ENCODE measurements at places on chromosomes 4 and X.

DNA sequence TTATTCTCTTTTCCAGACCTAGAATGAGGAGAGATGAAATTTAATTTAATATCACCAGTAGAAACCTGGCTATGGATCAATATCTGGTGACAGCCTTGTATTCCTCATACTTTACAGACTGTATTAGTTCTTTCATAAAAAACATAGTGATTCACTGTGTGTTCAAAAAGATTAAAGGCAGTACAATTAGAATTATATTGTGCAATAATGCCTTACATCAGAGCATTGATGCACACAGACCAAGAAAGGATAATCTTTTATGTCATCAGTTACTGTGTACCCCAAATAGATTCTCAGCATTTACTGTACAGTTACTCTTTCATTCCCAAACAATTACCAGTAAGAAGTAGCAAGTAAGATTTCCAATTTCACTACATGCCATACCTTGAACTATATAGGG, 260.5 kb upstream of the ANXA10 start:
- DNase-seq = no peak

DNA sequence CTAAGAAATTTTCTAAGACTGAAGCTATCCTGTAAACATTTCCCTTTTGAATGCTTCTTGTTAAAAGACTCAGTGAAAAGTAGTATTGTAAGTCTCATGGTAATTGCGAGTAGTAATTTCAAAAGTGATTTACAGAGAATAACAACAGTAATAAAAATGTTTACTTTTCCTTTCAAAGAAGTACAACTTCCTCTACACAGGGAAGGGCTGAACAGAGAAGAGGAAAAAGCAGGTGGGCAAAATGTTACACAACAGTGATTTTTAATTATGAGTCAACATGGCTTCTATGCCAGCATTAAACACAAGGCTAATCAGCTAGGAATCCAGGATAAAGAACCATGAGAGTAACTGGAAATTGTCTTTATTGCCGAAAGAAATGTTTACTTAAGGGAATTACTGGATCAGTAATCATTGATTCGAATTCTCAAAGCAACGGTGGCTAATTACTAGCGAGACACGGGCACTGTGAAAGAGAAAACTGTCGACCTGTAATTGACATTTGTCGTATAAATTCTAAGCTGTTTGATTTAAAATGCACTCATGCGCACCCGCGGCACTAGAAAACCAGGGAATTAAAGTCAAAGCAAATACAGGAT, 15.4 kb downstream of the UTP3 start:
- no peak for DNase-seq

DNA sequence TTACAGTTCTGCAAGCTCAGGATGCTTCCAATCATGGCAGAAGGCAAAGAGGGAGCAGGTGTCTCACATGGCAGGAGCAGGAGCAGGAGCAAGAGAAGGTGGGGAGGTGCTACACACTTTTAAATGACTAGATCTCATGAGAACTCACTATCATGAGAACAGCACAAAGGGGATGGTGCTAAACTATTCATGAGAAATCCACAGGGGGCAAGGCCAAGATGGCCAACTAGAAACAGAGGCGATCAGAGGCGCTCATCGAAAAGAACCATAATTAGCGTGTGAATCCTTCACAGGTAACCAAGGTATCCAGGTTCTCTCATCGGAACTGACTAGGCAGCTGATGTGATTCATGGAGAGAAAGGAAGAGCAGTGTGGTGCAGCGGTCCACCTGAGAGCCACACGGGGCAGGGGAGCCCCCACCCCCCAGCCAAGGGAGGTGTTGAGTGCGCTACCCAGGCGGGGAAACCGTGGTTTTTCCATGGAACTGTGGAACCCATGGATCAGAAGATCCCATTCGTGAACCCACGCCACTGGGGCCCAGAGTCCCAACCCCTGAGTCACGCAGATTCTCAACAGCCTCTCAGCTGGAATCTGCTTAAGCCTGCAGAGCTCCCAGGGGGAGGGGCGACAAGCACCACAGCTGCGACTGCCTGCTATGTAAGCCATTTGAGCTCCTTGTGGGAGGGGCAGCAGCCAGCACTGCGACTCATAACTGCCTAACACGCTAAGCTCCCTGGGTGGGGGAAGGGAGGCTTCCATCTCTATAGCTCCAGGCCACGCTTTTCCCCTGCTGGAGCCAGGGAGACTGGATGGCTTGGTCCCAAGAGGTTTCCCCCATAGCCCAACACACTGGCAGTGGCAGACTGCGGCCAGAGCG, 46.7 kb downstream of the FGF16 start:
- DNase-seq = peak; percentile 53

DNA sequence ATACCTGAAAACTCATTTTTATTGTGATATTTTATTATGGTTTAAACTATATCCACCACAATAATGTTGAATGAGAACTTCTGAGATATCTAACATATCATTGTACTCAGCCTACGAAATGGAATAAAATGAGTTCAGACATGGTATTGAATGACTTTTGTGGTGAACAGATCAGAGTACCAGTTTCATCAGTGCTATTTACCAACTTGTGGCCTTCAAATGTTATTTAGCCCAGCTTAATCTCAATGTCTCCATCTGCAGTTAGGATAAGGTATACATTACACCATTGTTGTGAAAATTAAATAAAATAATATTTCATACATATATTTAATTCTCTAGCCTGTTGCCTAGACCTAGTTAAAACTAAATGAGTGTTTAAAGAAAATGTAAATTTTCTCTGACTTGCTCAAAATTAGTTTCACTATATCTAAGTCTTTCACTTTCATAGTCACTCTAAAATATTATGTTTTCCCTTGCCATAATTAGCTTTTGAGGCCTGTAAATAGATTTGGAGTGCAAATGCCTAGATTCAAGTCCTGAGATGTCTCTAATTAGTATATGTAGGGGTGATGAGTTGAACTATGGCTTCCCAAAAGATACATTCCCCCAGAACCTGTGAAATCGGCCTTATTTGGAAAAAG, 594.2 kb downstream of the STPG2 start:
- DNase-seq = no peak

- no peak for DNase-seq
Observed at GRCh38 chr4:39888541-39888940, 89.2 kb downstream of the PDS5A start.

DNA sequence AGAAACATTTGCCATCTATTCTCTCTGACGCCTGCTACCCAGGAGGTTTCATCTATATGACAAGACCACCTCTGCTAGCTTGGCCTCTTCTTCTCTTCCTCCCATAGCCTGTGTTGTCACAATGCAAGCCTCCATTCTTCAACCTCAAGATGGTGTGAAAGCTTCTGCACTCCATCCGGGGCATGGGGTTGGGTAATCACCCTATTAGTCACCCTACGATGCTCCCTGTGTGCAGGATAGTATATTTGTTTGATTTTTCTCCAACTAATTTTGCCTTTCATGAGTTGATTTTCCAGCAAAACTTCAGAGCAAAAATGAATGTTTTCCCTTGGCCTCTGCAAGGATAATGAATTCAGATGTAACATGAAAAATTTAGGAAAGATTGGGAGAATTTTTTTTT, 128.0 kb upstream of the STS start:
- DNase-seq = no peak

GRCh38 chrX:83593634-83594294, 85.7 kb downstream of the POU3F4 start:
- DNase-seq = no peak

GRCh38 chr4:38310446-38311043, 350.3 kb downstream of the PTTG2 start:
- no peak for DNase-seq

- DNase-seq = no peak
Observed at GRCh38 chrX:17262123-17262522, 112.9 kb upstream of the NHS start.

DNA sequence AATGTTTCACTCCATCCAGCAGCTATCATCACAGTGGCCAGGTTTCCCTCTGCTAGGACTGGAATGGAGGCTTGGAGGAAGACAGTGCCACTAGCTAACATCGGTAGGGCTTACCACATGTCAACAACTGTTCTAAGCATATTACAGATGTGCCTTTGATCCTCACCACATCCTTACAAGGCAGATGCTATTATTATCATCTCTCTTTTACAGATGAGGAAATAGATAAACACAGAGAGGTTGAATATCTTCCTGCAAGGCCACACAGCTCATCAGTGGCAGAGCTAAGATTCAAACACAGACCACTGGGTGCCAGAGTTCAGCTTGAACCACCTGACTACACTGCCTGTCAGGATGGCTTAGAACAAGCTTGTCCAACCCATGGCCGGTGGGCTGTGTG, 47.4 kb downstream of the MAMLD1 start:
- DNase-seq = no peak

- no peak for DNase-seq
Observed at GRCh38 chr4:12105519-12105918, 676.8 kb upstream of the HS3ST1 start.

- no peak for DNase-seq
Observed at GRCh38 chrX:122363112-122363795, 820.8 kb upstream of the GRIA3 start.

DNA sequence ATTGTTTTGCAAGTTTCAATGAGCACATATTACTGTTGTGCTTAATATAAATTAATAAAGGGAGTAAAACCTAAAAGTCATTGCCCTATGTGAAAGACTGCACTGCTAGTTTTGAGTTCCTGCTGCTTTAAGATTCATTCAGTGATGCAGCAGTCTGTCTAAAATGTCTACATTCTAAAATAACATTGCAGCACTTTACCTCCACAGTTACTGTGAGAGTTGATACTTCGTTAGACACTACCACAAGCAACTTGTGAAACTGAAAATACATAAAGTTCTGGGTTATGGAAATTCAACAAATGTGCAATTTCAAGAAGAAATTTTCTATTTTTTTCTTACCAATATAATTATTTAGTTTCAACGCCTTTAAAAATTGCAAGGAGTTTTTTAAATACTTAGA, 1175.2 kb upstream of the DIAPH2 start:
- no peak for DNase-seq

GRCh38 chr4:96150466-96150865, 310.6 kb downstream of the PDHA2 start:
- DNase-seq = no peak

GRCh38 chr4:102693262-102693850, 67.4 kb downstream of the MANBA start:
- DNase-seq = no peak

DNA sequence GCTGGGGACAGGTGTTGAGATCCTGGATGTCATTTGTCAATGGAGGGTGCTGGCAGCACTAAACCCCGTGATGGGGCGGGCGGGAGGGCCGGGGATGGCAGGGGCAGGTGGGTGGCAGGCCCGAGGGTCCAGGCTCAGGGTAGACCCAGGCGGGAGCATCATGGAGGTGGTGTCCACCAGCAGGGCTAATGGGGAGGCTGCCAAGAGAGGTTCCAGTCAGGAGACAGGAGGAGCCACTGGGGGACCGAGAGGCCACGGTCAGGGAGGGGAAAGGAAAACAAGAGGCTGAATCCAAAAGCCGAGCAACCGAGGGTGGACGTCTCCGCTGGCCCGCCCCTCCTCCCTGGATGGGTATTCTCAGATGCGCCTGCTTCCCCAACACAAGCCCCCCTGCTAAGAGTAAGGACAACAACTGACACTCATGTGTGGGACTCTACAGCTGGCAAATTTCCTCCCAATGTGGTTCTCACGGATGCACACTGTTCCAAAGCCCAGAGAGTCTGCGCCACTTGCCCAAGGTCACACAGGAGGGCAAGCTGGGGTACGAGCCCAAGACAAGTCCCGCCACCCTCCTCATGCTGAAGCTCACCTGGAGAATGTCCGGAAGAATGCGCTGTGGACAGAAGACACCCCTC, 132.0 kb downstream of the CPZ start:
- no peak for DNase-seq

DNA sequence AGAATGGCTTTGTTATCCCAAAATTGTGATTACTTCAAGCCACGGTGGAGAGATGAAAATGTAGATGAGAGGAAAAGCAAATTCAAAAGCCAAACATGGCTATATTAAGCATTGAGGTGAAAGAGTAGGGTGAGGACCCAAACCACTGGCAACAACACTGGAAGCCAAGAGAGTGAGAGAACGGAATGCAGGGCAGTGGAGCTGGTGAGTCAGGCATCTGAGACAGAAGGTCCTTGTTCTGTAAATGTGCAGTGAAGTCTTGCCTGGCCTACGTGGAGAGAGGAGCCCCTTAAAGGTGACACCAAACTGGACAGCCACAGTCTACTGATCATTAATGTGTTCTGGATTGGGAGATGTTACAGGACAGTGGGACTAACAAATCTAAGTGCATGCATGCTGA, 22.8 kb upstream of the SEC24B start:
- DNase-seq = no peak

GRCh38 chrX:66164470-66164869, 423 bp downstream of the HEPH start:
- DNase-seq = no peak

DNA sequence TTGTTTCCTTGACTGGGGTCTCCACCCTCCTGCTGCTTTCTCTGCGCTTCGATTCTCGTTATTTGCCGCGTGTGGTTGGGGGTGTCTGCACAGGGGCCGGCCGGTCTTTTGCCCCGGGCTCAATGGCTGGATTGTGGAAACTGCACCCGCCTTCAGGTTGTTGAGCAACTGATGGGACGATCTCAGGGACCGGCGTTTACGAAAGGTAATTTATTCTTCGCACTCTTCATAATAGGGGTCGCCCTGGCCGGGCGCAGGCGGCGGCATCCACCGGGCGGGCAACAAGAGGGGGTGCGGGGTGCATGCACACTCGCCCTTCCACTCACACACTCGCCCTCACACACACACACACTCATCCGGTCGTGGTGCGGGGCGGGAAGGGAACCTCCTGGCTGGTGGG, 1.4 kb downstream of the ADGRL3 start:
- peak; percentile 78 for DNase-seq

DNA sequence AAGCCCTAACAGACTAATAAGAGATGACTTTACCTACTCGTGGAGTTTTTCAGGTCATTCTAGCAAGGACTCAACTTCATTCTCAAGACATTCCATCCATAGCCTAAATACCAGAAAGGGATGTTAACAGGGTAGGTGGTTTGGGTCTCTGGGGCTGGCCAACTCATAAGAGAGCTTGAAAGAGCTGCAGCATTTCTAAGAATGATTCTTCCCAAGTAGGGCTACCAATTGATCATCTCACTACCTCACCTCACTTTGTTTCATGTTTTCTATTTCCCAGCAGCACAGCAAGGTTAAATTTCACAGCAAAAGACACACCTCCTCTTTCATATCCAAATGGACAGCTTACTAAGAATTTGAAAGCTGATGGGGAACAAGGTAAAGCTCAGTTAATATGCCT, 614.8 kb upstream of the DIPK2B start:
- DNase-seq = no peak

DNA sequence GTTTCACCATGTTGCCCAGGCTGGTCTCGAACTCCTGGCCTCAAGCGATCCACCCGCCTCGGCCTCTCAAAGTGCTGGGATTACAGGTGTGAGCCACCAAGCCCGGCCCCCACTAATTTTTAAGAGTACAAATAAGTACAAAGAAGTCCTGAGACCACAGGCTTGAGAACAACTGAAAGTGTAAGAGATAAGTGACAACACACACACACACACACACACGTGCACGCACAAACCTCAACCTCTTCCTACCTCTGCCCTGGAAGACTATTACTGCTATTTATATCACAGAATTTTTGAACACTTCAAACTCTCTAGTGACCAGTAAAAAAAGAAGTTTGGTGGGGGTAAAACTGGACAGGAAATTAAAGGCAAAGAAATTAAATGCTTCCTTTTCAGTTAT, 7.5 kb downstream of the KLHL15 start:
- DNase-seq = no peak

Data from muscle of back (tissue), 13 donors.